ENCODE measurements at places on chromosomes 16 and 17. TPM values are rescaled to one million over a fixed set of nuclear protein-coding genes. Genes with fewer than 3 reads are reported as not detected.

Gene RBFOX1
- polyA plus RNA-seq, result 165 TPM

Gene IL21R
- polyA plus RNA-seq, result 0.93 TPM

Gene ACSM3
- 5.2 TPM for polyA plus RNA-seq

GRCh38 chr16:17377360-17378324 lies 93.1 kb downstream of the XYLT1 start:
- DNase-seq, result no peak

DNA sequence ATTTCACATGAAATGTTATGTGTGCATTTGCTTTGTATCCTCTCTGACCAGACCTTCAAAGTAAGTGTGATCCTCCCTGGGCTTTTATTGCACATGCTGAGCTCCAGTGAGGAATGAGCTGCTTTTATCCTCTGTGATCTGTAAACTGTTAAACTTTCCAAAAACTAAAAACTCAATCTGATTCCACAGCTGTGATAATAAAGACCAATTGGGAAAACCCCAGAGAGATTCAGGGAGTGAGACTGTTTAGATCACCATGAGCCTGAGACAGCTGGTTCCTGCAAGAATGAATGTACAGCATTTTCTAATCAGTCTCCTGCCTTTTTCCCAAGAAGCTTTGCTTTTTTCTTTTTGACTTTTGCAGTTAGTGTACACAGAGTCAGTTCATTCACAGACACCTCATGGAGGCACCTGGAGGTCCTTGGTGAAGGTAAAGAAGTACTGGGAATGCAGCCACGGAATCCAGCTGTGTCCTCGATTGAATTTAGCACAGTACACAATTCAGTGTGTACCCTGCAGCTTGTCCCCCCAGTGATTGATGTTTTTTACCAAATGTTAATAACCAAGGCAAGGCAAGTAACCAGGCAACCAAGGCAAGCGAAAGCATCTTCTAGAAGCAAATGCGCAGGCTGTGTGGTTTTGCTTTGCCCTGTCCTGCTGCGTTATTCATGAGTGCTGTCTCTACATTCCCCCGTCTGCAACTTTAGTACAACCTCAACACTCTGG lies 182.6 kb downstream of the LGALS9B start:
- DNase-seq, result no peak

Gene MRM3
- 14.9 TPM for polyA plus RNA-seq

DNA sequence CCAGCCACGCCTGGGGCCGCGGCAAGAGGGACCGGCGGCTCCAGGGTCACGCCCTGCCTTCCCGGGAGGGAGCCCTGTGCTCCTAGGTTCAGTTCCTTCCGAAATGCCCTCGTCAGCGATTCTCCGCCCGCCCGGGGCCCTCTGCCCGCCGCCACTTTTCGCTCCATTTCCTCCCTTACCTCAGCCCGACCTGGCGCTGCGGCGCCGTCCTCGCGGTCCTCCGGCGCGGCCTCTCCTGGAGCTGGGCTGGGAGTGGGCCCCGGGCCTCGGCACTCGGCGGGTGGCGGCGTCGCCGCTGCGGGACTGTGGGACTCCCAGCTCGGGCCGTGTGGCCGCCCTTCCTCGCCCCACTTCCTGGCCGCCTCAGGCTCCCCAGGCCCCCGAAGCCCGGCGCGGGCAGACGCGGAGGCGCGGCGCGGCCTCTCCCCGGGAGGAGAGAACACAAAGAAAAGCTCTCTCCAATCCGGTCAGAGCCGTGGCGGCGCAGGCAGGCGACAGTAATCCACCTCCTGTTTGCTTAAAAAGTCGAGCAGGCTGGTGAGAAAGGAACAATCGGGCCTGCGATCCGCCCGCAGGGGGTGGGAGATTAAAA lies 1.6 kb downstream of the BAHCC1 start:
- no peak for DNase-seq

Gene ATP2A1
- polyA plus RNA-seq, result 6.1 TPM

Gene RAB11FIP4
- polyA plus RNA-seq, result 45.1 TPM

Gene MAF
- polyA plus RNA-seq, result 59.8 TPM

DNA sequence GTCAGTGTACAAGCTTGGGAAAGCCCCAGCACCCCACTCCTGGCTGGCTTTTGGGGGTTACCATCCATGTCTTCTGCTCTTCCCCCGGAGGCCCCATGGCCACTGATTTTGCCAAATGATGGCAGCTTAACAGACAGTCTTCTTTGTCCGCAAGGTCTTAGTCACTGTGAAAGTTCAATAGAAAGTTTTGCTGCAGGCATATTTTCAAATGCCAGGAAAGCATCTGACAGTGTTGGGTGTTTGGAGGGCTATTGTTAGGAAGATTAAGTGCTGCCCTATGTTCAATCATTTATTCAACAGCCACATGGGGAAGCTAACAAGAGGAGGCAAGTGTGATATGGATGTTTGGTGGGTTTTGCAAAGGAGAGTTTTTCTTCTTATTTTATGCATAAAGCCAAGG lies 122.4 kb downstream of the TOX3 start:
- no peak for DNase-seq

GRCh38 chr17:68851890-68852289 lies 103.3 kb downstream of the ABCA8 start:
- no peak for DNase-seq

DNA sequence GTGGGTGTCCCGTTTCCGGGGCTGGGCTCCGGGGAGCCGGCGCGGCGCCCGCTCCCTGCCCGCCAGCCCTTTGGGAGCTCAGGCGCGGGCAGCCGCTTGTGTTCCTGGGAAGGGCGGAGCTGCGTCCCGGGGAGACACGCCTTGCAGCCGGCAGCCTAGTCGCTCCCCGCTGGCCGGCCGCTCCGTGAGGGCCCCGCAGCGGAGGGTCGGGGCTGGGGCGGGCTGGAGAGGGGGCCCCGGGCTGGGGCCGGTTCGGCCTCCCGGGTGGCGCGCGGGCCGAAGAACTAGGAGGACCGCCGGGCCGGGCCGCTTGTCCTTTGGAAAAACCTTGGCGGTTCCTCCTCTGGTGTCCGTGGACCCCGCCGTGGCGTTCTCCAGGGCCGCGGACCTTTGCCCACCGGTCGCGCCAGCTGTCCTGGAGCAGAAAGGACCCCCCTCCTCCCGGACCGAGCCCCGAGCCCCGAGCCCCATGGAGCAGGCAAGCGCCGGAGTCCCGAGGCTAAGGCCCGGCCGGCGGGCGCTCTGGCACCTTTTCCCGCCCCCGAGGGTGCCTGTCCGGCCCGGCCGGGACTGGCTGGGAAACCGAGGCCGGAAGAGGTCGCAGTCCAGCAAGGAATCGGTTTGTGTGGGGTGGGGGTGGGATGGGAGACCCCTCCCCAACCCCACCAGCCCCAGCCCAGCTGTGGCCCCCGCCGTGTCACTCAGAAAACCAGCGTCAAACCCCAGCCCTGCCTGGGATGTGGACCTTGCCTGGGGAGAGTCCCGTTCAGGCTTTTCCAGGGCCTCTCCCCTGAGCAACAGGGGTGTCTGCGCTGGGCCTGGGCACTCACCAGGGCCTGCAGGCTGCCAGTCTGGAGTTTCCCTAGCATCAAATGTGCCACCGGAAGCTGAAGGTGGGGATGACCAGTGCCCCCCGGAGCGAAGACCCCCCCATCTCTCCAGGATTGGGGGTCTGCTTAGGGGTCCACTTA lies 6.8 kb upstream of the TBC1D3B start:
- DNase-seq, result no peak

Gene CDYL2
- polyA plus RNA-seq, result 12.0 TPM

GRCh38 chr16:81625544-81626153 lies 153.4 kb upstream of the PLCG2 start:
- DNase-seq, result no peak

GRCh38 chr17:33438139-33438538 lies 145.0 kb upstream of the ASIC2 start:
- no peak for DNase-seq

Gene DNAAF1
- polyA plus RNA-seq, result 20.9 TPM

DNA sequence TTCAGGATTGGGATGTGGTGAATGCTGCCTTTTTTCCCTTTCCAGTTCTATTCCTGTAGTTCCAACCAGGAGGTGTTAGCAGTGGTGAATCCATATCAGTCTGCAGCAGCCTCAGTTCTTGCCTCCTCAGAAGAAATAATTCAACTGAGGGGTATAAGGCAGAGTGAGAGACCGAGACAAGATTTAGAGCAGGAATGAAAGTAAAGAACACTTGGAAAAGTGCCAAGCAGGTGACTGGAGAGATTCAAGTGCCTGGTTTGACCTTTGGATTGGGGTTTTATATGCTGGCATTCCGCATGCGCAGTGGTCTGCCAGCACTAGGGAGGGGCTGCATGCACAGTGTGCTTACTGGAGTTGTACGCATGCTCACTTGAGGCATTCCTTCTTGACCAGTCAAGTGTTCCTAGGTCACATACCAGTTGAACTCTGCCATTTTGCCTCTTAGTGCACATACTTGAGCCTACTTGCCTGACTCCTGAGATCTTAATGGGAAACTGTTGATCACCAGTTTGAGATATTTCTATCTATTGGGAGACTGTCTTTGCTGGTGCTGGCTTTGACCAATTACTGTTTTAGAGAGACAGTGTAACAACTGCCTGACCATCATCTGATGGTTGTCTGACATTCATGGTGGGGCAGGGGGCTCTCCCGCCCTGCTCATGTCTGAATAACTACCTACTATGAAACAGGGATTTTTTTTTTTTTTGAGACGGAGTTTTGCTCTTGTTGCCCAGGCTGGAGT lies 680 bp upstream of the CCL15 start:
- no peak for DNase-seq

- DNase-seq, result no peak
Observed at GRCh38 chr17:78715876-78716275, 66.2 kb downstream of the CYTH1 start.

GRCh38 chr17:17379197-17379991 lies 76.2 kb downstream of the NT5M start:
- no peak for DNase-seq

Gene VASN
- polyA plus RNA-seq, result 10.8 TPM

- DNase-seq, result peak; percentile 35
Observed at GRCh38 chr16:66904846-66905632, 13.6 kb downstream of the CDH16 start.

- DNase-seq, result no peak
Observed at GRCh38 chr17:62751060-62751691, 56.9 kb downstream of the MARCHF10 start.

- no peak for DNase-seq
Observed at GRCh38 chr16:66916518-66916917, 2.2 kb downstream of the CDH16 start.

DNA sequence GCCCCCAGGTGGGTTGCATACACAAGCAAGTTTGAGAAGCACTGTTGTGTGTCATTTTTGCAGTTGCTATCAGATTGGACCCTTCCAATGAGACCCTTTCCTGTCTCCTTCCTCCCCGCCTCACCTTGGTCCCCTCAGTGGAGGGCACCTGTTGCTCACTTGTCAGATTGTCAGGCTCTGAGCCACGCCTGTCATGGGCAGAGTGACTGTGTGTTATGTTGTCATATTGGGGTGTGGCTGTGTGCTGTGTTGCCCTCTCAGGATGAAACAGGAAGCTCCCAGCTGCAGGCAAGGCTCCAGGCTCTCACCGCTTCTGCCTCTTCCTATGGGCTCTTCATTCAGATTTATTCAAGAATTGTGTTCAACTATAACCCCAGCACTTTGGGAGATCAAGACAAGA lies 302.9 kb downstream of the CPPED1 start:
- DNase-seq, result no peak

DNA sequence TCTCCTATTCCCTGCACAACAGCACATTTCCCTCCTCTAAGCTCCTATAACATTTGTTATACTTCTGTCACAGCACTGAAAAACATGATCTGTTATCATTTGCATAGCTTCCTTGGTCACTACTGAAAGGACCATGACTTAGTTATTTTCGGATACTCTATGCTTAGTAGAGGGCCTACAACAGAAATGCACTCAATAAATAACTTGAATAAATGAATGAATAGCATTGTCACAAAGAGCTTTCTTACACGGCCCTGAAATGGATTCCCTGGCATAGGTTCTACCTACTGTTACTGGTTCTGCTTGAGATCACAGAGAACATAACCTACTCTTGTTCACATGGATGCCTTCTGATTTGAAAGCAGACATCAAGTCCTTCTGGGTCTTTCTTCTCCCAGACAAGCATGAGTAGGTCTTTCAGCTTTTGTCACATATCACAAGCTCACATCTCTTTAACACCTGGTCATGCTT lies 41.6 kb downstream of the MYO1D start:
- DNase-seq, result no peak

DNA sequence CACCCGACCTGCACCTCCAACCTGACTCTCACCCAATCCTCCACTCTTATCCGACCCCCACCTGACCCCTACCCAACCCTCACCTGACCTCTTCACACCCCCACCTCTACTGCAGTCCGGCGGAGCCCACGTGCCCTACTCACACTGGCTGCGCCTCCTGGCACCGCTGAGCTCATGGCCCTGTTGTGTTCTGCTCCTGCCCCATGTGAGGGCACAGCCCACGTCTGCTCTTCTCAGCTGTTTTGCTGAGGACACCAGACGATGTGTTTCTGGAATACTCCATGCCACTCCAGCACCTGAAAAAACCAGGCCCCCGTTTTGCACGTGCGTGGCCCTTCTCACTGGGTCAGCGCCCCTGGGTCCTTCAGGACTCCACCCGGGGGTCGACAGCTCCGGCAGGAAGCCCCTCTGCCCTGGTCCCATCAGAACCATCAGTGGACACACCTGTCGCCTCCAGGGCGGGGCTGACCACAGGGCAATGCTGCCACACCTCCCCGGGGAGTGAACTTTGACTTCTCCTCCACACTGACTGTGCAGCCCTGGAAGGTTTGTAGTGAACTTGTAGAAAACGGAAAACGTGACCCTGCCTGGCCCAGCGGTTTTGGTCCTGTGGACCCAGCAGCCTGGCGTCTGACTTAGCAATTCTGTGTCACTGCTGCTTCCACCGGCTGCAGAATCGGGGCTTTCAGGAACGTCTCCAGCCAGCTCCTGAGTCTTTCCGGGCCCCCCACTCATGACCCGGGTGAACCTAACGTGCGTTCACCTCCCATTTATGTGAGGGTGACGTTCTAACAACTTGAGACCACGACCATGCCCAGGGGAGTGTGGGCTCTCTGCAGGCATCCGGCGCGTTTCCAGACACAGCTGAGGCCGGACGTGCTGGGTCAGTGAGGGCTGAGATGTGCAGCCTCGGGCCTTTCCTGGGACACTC lies 5.7 kb upstream of the RAB40B start:
- no peak for DNase-seq

DNA sequence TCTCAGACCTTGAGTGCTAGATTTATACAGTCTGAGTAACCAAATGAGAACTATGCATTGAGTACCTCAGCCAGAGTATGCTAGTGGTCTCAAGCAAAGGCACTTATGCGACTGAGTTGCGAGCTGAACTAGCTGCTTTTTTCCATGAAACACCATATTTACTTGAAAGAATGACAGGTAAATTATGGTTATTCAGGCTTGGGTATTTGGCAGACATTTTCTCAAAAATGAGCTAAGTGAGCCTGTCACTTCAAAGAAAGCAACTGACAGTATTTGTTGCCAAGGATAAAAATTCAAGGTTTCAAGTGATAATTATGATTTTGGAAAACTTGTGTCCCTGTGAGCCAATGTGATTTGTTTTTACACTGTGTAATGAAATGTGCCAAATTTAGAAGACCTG lies 19.3 kb downstream of the CACNG3 start:
- DNase-seq, result no peak

GRCh38 chr17:75412455-75413317 lies 7.2 kb upstream of the GRB2 start:
- no peak for DNase-seq
